Stimulated activated CD8-positive, alpha-beta memory T cell treated with anti-CD3 and anti-CD28 coated beads, Interleukin-12 subunit alpha, Interleukin-12 subunit beta, amount 100 ng/mL, for 4 hours (primary cell): ENCODE measurements at places on chromosomes 3 and 15.

DNA sequence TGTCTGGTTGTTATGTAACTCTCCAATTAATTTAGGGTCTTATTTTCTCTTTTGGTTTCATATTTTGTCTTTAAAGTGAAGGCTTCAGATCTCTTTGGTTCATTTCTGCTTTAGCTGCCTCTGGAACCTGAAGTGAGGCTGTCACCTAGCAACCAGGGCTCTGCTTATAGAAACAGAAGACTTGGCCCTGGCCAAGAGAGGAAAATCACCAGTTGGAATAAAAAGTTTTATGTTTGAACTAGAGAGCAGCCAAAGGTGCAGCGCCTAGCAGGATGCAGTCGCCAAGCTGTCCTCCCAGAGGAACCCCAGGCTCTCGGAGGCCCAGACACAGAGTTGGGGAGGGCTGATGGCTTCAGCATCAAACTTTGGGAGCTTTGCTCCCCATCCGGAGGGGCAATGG lies 41.1 kb downstream of the LYZL4 start:
- no peak for DNase-seq

GRCh38 chr3:112822064-112823055 lies 24.3 kb downstream of the CD200R1L start:
- no peak for DNase-seq

DNA sequence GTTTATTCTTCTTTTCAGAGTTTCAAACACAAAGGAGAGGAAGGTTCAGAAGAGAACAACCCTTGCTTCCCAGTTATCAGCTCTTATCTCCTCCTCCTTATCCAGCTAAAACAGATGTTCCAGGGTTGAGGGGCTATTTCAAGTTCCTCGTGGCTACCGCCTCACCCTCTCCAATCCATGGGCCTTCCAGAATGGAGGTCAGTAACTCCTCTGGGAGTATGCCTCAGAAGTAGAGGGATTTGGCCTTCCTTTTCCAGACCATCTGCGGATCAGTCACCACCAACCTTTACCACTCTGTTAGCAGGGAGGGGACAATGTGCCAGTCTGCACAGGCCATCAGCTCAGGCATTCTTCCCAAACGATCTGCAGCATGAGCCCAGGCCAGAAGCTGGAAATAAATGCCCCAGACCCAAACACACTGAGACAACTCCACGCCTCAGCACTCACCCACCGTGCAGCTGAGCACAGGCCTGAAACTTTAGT lies 14.8 kb downstream of the HTR3C start:
- DNase-seq, result no peak

DNA sequence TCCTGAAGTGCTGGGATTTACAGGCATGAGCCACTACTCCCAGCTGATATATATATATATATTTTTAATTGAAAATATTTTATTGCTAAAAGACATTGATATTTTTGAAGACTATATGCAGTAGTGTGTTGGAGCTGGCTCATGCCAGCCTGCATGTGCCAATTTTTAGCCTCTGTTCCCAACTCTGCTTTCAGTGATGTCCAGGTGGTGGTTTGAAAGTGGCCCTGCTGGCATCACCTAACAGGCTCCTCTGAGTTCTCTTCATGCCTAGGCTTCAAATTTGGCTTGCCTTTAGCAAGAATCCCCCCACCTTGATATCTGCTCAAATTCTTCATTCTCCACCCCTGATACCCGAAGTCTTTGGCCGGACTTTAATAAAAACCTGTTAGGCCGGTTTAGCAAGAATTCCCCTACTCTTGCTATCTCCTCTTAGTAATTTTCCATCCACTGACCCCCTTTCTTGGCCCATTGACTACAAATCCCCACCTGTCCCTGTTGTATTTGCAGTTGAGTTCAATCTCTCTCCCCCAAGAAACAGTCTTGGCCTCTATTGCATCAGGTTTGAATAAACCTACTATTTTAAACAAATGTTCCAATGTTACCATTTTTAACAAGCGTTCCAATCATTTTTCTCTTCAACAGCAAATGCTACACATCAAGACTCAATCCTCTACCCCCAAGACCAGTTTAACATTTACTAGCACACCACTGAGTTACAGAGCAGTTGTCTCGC lies 23.9 kb upstream of the CTSH start:
- no peak for DNase-seq

DNA sequence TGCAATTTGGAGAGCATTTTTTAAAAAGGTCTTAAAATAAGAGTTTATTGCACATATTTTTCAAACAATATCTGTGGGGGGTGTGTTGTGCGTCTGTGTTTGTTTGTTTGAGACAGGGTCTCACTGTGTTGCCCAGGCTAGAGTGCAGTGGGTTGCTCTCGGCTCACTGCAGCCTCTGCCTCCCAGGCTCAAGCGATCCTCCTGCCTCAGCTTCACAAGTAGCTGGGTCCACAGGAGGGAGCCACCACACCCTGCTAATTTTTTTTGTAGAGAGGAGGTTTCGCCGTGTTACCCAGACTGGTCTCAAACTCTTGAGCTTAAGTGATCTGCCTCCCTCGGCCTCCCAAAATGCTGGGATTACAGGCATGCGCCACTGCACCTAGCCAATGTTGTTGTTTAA lies 2.7 kb downstream of the MLF1 start:
- no peak for DNase-seq

- DNase-seq, result no peak
Observed at GRCh38 chr15:78345396-78346125, 5.4 kb downstream of the CRABP1 start.

DNA sequence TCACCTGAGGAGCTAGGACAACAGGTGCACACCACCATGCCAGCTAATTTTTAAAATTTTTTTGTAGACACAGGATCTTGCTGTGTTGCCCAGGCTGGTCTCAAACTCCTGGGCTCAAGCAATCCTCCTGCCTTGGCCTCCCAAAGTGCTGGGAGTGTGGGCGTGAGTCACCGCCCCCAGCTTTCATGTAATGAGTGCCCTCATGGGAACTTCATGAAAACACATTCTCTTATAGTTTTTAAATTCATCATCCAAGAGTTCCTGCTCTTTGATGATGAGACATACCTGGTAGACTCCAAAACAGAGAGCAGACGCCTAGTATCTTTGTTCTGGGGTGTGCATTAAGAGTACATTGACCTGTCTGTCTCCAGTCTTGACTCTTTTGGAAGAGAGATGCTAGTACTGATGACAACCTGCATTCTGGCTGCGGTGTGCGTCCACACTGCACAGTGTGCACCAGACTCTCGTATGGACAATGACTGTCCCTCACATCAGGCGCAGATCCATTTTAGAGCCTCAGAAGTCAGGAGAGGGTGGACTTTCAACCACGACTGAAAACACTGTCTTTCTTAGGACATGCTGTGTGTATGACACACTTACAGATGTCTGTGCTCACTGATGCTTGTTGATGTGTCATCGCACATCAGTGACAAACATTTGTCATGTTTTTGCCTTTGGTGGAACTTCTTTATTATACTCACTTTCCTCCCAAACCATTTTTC lies 2.0 kb downstream of the NRROS start:
- DNase-seq, result no peak

DNA sequence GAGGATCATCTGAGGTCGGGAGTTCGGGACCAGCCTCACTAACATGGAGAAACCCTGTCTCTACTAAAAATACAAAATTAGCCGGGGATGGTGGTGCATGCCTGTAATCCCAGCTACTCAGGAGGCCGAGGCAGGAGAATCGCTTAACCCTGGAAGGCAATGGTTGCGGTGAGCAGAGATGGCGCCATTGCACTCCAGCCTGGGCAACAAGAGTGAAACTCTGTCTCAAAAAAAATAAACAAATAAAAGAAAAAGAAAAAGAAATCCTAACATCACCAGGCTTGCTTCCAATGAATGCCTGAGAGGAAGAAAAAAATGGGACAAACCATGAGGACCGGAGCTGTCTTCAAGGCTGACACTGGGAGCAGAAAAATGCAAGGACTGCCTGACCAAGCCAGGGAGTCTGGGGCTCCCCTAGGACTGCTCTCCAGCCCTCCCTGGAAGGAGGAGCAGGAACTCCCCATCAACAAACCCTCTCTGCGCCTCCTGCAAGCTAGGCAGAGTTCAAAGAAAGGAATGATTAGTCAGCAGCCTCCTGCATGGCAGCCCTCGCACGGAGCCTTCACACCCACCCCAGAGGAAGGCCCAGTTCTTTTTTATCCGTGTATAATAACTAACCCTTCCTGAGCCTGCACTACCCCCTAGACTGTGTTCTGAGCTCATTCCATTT lies 55.4 kb downstream of the NUP210 start:
- DNase-seq, result no peak

- DNase-seq, result no peak
Observed at GRCh38 chr15:81531109-81531592, 157.1 kb upstream of the TMC3 start.

- DNase-seq, result no peak
Observed at GRCh38 chr15:55457401-55458022, 49.2 kb downstream of the PIERCE2 start.

DNA sequence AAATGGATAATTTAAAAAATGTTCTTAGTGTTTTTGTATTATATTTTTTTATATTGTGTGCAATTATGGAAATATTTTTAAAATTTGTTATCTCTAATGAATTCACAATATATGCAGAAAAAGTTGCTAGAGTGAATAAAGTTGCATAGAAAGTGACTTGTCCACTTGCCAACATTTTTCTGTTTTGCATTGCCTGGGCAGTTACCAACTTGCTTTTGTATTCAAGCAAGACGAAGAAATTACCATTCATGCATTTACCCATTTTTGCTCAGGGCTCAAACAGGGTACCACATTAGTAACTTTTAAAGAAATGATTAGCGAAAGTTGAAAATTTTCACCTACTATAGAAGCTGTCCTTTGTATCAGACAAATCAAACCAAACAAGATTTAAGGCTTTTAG lies 152.9 kb upstream of the STRIT1 start:
- DNase-seq, result no peak

- no peak for DNase-seq
Observed at GRCh38 chr3:186821429-186822387, 15.4 kb upstream of the RFC4 start.

DNA sequence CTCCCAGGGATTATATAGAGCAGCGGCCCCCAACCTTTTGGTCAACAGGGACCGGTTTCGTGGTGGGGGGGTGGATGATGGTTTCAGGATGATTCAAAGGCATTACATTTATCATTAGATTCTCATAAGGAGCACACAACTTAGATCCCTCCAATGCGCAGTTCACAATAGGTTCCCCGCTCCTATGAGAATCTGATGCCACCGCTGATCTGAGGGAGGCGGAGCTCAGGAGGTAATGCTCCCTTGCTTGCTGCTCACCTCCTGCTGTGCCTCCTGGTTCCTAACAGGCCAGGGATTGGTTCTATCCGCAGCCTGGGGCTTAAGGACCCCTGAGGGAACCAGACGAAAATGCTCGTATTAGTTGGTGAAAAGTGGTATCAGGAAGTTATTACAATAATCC lies 1.3 kb upstream of the HACD2 start:
- DNase-seq, result no peak

- DNase-seq, result no peak
Observed at GRCh38 chr15:78167227-78167888, 18.2 kb downstream of the IDH3A start.

DNA sequence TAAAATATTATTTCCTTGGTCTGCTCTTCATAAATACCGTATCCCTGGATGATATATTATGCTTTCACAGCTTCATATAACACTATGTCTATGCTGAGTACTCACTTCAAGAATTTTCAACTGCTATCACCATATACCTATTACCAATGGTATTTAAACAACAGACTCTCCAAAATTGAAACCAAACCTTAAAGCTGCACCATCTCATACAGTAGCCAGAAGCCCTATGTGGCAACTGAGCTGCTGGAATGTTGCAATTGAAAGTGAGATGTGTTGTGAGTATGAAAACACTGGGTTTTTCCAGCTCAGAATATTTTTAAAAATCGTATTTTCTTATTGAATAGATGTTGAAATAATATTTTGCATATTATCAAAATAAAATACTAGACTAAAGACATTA lies 130.1 kb upstream of the GOLGA6L6 start:
- no peak for DNase-seq

DNA sequence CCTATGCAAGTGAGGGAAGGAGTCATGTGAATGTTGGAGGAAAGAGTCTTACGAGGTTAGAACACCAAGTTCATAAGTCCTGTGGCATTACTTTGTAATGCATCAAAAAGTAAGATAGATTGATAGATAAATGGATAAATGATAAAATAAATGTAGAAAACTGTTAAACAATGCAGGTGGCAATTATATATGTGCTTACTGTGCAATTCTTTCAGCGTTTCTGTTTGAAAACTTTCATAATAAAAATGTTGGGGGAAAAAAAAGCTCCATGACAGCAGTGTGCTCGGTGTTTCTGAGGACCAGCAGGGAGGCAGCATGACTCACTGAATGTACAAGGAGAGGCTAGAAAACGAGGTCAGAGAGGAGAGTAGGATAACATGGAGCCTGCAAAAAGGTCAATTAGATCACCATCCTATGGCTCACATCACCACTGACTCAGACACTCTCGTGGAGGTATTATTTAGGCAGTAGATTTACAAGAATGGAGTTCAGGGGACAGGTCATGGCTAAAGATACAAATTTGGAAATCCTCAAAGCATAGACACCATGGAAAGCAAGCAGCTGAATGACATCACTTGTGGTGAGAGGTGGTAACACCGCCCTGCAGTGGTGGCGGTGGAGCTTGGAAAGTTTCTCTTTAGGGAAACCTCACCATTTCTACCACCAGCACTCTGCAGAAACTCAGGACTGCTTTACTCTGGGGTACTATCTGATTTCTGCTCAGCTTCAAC lies 219.8 kb downstream of the CTNNB1 start:
- peak; percentile 9 for DNase-seq

GRCh38 chr15:68721886-68722285 lies 98.8 kb downstream of the ANP32A start:
- no peak for DNase-seq

DNA sequence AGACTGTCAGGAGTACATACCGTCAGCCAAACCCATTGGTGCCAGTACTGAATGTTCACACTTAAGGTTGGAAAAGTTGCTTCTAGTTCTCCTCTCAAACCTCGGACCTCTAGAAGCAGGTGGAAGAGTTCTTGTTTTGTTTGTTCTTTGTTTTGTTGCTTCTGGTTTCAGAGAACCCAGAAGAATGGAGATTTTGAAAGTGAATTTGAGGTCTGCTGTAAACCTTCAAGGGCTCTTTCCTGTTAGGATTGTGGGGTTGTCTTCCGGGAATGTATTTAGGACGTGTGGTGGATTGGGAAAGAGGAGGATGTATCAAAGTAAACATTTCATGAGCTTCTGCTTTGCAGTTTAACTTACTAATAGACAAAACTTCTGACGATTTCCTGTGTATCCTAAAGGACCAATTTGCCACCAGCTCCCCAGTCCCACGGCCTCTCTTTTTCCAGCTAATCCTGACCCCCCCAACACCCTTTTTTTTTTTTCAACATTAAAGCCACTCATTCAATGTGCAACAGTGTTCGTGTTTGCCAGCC lies 50.3 kb downstream of the FILIP1L start:
- no peak for DNase-seq

DNA sequence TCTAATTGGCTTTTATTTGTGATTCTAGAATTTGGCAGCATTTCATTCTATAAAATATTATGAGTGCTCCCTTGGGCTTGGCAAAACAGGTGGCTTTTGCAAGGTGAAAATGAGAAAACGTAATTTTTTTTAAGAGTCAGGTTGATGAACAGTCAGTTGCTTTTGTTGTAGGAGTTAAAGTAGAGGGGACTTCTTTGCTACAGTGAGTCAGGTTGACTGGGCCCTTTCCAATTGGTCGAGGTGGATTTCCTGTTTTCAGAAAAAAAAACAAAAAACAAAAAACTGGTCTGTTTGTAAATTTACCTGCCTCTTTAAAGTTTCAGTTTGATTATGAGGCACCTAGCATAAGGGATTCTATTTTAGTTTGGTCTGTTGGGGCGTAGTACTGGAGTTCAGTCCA lies 1469.4 kb upstream of the GBE1 start:
- no peak for DNase-seq

GRCh38 chr3:69748503-69748902 lies 9.2 kb downstream of the MITF start:
- DNase-seq, result no peak

- DNase-seq, result no peak
Observed at GRCh38 chr3:127677541-127678314, 5.0 kb downstream of the ABTB1 start.
